ENCODE measurements at places on chromosomes 3 and 15.

- no peak for DNase-seq
Measured at GRCh38 chr15:61644550-61644949, 415.4 kb upstream of the RORA start.

- DNase-seq: no peak
Measured at GRCh38 chr3:145692751-145693150, 468.2 kb downstream of the PLOD2 start.

DNA sequence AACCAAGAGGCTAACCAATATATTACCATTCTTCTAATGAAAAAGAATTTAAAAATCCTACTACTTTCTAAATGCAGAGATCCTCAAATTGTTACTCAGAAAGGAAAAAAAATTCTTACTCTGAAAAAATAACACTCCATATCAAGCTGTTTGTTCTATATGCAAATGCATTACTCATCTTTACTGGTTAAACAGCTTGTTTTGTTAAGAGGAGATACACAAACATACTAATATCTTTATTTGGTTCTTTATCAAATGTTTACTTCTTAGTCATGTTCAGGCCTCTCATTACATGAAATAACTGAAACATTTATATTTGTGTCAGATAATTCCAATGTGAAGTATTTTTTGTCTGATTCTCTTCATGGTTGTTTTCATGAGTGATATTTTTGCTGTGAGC, 146.8 kb downstream of the PCCB start:
- DNase-seq: no peak

- DNase-seq: no peak
Measured at GRCh38 chr15:36356466-36356865, 223.0 kb upstream of the CDIN1 start.

GRCh38 chr3:58012302-58012701, 4.1 kb downstream of the FLNB start:
- DNase-seq: no peak

DNA sequence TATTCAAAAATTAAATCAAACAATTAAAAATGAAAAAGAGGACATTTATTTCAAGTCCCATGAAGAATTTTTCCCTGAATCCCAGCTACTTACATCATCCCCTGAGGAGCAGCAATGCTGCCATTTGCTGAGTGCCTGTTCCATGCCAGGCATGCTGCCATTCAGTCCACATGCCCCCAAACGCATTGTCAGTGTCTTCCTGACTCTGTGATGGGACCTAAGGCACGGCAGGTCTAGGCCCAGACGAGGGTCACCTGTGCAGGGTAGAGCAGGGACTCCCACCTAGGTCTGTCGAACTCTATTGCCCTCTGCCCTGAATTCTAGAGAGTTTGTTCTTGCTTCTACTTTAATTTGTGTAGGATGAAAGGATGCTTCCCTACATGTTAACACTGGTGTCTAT, 7.0 kb downstream of the PSTPIP1 start:
- DNase-seq: no peak

DNA sequence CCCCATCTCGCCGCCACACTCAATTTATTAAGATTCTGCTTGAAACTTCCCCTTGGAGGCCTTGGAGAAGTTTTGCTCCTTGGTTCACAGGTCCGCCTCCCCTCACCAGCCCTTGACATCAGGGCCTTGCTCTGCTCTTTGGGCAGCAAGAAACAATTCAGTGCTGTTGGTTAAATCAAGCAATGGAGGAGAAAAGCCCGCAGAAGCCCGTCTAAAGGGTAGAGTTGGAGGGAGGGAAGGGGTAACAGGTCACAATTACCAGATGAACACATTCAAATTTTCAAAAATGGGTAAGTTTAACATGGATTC, 429 bp downstream of the PARP9 start:
- no peak for DNase-seq

DNA sequence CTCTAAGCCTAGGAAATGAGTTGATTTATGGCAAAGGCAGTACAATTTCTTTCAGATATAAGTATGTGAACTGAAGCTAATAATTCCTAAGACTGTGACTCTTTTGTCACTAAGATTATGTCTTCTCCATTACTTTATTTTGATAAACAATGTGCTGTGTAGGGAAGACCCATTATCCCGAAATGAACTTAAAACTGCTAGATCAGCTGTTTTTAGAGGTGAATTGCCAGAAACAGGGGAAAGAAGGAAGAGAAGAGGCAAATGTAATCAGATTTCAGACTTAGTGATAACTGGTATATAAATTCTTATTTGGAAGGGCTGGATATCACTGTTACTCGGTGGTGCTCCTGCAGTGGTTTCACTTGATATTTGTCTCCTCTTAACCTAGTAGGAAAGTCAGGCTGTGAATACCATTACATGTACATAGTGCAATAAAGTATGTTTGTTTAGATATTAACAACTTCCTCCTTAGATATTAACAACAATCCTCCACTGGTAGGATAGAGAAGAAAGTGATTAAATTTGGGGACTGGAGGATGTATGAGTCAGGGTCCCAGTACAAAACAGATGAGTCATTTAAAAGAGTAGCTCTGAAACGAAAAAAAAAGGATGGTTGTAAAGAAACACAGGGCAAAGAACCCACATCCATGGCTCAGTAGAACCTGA, 338.5 kb upstream of the KCNH8 start:
- DNase-seq: no peak

Data from activated CD8-positive, alpha-beta memory T cell treated with anti-CD3 and anti-CD28 coated beads for 1 hour (primary cell).